ENCODE measurements at places on chromosomes 7 and 10. TPM values are rescaled to one million over a fixed set of nuclear protein-coding genes. Genes with fewer than 3 reads are reported as not detected.

POLL gene
- 29.7 TPM for polyA plus RNA-seq

STYXL1 gene
- polyA plus RNA-seq: 58.3 TPM

SAMD8 gene
- 15.0 TPM for polyA plus RNA-seq

SLC26A3 gene
- polyA plus RNA-seq: 0.12 TPM

ODAD2 gene
- 0.91 TPM for polyA plus RNA-seq
